ENCODE measurements at places on chromosomes 3 and 15.

- DNase-seq, result no peak
These were observed 52.9 kb downstream of the HERC2 start for GRCh38 chr15:28269097-28269496.

GRCh38 chr3:69182588-69183316 is 60.4 kb upstream of the LMOD3 start:
- DNase-seq, result no peak

GRCh38 chr15:65868546-65869125 is 655 bp upstream of the RAB11A start:
- peak; percentile 3 for DNase-seq

DNA sequence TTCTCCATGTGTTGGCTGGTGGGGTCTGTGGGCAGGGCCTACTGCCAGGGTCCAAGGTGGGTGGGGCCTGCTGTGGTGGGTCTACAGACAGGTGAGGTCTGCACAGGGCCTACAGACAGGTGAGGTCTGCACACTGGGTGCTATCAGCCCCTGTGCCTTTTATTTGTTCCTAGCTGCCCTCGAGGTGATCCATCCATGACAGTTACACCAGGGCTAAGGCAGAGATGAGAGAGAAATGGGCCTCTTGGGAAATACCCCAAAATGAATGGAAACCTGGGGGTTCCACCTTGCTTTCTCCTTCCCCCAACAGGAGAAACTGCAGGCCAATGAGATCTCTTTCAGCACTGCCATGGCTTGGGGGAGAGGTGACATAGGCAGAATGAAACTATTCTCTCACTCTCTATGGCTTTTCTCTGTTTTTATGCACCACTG is 36.4 kb downstream of the CFAP100 start:
- DNase-seq, result no peak

GRCh38 chr15:90105521-90105920 is 3.3 kb upstream of the IDH2 start:
- no peak for DNase-seq

DNA sequence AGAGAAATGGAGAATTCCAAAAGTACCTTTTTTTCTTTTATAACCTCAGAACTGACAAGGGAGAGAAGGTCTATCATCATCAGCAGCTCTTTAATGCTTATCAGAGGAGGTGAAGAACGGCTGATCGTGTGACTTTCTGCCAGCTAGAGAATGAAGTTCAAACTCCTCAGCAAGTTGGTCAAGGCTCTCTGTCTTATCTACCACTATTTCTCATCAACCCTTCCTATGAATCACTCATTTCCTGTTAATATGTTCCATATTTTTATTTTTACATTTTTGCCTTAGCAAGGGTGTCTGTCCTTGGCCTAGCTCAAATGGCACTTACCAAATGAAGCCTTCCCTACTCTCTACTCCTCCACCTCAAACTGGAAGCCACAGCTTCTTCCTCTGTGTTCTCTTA is 73.1 kb upstream of the TSPAN3 start:
- DNase-seq, result no peak

DNA sequence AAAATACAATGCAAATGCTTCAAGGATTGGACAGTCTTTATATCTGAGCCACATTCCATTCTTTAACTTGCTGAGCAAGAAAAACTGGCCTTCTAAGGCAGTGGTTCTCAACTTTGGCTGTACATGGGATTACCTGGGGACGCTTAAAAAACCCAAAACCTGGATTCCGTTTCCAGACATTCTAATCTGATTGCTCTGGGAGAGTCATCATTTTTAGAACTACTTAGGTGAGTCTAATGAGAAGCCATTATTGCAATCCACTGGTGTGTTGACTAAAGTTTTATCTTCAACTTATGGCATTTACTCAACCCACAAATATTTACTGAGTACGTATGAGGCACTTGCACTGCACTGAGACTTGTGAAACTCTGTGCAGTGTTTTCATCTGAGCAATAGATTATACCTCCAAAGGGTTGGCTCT is 195.7 kb upstream of the ATP11B start:
- peak; percentile 16 for DNase-seq

DNA sequence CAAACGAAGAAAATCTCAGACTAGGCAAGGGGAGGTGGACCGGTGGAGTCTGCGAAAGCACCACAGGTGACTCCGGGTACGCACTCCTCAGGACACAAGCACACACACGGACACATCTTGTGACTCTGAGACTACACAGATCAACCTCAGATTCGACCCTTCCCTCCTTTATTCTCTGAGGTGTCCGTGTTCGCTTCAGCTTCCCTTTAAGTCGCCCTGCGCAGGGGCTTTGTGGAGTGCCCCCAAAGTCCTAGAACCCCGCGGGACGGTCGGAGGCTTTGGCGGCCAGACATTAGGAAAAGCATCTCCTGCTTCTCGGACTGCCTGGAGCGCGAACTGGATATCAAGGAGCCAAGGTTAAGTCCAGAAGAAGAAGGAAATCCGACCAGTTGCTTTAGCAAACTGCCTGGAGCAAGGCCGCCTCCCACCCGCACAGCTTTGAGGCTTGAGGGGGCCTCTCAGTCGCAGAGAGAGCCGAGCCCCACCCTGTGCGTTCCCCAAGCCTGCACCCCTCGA is 730 bp downstream of the DGKG start:
- no peak for DNase-seq

- DNase-seq, result peak; percentile 69
These were observed 18.4 kb downstream of the FLNB start for GRCh38 chr3:58026598-58026997.

DNA sequence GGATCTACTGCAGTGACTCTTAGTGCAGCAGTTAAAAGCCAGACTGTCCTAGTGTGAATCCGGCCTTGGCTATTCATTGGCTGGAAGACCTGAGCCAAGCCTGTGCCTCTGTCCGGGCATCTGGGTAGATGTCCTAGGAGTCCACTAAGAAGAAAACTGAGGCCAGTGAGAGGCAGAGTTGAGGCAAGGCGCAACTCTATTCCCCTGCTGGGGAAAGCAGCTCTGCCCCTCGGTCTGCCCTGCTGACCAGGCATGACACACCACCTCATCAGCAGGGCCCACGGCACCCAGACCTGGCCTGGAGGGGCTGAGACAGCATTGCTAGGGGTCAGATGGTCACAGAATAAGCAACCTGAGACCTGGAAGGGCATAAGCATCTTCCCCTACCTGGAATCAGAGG is 46.7 kb upstream of the ABHD2 start:
- DNase-seq, result no peak

- DNase-seq, result no peak
These were observed 15.4 kb upstream of the MUC20 start for GRCh38 chr3:195705081-195705991.

GRCh38 chr3:15513810-15514662 is 7.5 kb downstream of the COLQ start:
- DNase-seq, result no peak

DNA sequence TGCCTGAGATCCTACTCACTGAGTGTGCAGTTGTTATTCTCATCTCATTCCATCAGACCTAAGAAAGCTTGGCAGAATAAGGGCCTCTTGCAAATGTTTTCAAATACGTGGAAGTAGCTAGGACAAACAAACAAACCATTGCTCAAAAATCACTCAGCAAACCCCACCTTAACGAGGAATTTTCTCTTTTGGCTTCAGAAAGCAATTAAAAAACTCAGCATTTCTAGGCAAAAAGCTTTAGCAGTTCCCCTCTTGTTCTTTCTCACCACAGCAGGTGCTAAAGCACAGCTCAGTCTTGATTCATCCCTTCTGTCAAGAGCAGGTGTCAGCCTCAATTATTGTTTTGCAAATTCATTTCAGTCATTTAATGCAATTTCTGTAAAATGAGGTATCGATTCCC is 58.6 kb upstream of the NUDT16 start:
- no peak for DNase-seq

DNA sequence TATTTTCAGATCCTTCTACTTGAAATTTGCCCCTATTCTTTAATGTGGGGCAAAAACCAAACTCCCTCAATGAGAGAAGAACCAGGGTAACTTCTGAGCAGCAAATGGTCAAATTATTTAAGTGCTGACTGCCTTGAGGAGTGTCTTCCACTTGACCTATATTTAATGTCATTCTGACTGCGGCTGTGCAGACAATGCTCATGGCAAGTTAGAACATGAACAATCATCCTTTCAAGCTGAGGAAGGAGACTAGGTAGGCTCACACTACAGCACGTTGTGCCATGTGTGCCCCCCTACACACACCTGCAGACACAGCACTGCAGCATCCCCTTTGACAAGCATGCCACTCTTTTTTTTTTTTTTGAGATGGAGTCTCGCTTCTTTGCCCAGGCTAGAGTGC is 98.2 kb downstream of the OSBPL10 start:
- peak; percentile 32 for DNase-seq

- no peak for DNase-seq
These were observed 219.3 kb upstream of the CTNNB1 start for GRCh38 chr3:40979962-40980361.

GRCh38 chr15:99438691-99439523 is 126.9 kb upstream of the MEF2A start:
- DNase-seq, result no peak

DNA sequence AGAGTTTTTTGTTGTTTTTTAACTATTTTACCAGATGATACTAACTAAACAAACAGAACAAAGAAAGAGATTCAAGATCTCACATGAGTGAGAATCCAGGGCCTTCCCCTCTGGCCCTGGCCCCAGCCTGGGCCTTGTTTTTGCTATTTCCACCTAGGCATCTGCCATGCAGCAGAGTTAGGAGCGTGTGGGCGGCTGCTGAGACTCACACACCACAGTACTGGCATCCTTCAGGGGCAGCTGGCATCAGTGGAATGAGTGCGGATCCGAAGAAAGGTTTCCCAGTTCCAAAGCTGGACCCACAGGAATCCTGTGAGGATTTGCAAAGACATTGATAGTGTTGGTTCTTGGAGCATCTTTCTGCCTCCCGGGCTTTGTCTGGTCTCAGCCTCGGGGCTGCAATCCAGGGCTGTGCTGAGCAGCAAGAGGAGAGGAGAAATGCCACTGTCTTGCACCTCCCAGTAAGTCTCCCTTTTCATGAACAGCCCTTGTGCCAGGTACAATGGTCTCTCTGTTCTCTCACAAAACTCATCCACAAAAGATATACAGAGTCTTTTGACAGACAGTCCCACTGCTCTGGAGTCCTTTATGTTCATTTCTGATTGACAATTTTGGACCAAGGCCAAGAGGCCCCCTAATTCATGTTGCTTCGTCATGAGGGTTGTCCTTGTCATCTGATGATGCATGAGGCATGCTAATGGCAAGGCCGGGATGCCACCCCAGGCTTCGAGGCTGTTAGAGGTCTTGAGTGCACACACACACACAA is 46.6 kb downstream of the APH1B start:
- no peak for DNase-seq

DNA sequence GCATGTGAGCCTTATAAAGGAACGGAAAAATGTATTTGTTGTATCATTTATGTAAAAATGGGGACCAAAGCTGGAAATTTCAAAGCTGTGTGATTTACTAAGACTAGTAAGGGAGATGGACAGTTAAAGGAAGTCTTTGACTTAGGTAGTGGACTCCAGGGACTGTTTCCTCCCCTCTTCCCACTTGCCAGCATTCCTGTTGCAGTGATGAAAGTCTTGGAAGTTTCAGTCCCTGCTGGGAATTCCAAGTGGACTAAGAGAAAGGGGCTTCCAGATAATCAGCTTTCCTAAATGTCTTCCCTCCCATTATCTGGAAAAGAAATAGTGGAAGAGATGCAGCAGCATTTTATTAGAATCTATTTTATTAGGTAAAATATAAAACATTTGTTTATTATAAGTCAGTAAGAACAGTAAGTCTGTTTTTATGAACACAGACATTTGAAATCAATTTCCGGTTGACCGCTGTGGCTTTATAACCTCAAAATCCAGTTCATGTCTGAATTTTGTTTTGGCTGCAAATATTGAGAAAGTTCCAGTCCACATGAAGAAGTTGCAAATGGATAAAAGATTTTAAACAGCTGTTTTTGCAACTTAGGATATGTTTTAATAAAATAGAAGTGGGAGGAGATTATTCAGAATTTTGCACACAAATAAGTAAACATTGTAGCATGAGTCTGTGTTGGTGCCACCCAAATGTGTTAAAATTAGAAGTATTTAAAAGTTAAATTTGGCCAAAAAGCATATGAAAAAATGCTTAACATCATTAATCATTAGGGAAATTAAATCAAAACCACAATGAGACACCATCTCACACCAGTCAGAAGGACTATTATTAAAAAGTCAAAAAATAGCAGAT is 141.8 kb downstream of the IL20RB start:
- DNase-seq, result no peak

DNA sequence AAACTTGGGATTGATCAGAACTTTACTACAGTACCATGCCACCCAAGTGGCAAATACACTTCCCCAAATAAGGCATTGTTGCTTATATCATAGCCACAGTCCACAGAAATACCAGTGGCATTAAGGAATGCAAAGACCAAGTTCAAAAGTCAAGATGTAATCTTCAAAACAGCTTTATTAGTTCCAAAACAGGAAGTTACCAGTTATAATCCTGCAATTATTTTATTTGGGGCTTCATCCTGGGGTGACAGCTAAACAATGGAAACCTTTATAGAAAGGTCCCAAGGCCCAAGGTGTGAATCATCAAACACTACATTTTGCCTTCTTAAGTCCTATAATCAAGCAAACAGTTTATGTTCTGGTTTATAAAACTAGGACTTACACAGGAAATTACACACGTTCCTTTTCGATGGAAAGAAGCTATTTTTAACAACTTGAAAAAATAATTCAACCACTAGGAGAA is 30.3 kb upstream of the RNF7 start:
- no peak for DNase-seq

DNA sequence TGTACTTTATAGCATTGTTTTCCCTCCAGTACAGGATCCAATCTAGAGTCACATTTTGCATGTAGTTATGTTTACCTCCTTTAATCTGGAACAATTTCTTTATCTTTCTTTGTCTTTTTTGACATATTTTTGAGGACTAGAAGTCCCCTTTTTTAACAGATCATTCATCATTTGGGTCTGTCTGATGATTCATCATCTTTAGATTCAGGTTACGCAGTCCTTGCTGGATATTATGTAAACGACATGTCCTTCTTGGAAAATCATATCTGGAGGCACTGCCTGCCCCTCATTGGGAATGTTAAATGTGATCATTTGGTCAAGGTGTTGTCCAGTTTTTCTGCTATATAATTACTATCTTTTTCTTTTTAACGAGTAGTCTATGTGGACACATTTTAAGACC is 18.3 kb downstream of the TGM4 start:
- no peak for DNase-seq

- DNase-seq, result no peak
These were observed 198.2 kb downstream of the SLCO3A1 start for GRCh38 chr15:92051716-92052115.

GRCh38 chr3:11305509-11305908 is 33.3 kb downstream of the ATG7 start:
- no peak for DNase-seq

GRCh38 chr3:151319628-151320027 is 3.0 kb upstream of the GPR87 start:
- no peak for DNase-seq

GRCh38 chr15:41284427-41285177 is 47.8 kb downstream of the OIP5 start:
- peak; percentile 34 for DNase-seq

GRCh38 chr3:27826448-27826847 is 104.3 kb upstream of the EOMES start:
- no peak for DNase-seq

- no peak for DNase-seq
These were observed 1.0 kb downstream of the C3orf80 start for GRCh38 chr3:160226026-160226907.
